ENCODE measurements at places on chromosomes 5 and 9.

GRCh38 chr9:98220911-98221310 lies 28.5 kb upstream of the CORO2A start:
- DNase-seq: no peak

- DNase-seq: no peak
These were observed 507.3 kb downstream of the ISL1 start for GRCh38 chr5:51890435-51891116.

- no peak for DNase-seq
These were observed 12.9 kb downstream of the TRAF2 start for GRCh38 chr9:136899196-136899595.

DNA sequence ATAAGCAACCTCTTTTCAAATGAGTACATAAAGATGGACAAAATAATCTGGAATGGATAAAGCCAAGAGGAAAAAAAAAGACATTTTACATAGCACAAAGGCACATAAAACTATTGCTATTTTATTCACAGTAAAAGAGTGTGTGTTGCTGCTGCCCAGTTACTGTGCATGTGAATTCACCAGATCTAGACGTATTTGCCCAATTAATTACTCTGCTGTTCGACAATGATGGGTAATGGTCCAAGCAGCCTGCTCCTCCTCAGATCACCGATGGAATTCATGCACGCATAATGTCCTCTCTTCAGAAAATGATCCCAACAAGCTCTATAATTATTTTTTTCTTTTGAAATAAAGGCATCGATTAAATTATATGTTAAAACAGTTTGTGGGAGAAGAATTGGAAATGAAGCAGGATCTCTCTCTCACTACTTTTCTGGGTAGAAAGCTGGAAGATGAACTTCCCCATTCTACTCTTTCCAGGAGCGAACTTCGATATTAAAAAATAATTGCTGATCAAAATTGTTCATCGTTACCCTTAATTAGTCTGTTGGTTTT lies 357.4 kb upstream of the CCNH start:
- DNase-seq: no peak

DNA sequence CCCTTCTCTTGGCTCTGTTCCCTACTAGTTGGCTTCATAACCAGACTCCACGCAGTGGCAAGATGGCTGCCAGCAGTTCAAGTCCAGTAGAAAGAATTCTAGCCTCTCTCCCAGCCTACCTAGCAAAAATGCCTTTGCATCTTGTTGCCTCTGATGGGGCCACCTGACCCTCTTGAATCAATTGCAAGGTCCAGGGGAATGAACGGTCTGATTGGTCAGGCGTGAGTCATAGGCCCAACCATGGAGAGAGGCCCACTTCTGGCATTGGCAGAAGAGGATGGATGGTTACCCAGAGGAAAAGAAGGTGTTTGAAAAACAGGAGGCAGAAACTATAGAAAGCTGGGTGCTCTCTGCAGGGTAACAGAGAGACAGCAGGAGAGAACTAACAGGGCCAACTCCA lies 622.6 kb downstream of the CCDC171 start:
- peak; percentile 89 for DNase-seq

DNA sequence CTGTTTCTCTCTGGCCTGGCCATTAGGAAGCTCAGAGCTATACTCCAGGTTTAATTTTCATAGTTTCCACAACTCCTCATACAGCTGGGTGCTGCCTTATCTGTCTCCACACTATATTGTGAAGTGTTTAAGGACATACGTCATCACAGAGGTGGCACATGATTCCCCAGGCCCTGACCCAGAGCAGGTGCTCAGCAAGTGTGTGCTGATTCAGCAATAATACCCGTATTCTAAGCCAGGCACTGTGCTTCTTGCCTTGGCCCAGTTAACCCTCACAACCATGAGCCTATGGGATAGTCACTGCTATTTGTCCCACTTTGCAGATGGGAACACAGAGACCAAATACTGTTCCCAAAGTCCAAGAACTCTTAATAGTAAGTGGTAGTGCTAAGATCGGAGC lies 93.5 kb upstream of the SMIM23 start:
- DNase-seq: no peak

GRCh38 chr9:123662057-123662776 lies 267.7 kb downstream of the DENND1A start:
- no peak for DNase-seq

DNA sequence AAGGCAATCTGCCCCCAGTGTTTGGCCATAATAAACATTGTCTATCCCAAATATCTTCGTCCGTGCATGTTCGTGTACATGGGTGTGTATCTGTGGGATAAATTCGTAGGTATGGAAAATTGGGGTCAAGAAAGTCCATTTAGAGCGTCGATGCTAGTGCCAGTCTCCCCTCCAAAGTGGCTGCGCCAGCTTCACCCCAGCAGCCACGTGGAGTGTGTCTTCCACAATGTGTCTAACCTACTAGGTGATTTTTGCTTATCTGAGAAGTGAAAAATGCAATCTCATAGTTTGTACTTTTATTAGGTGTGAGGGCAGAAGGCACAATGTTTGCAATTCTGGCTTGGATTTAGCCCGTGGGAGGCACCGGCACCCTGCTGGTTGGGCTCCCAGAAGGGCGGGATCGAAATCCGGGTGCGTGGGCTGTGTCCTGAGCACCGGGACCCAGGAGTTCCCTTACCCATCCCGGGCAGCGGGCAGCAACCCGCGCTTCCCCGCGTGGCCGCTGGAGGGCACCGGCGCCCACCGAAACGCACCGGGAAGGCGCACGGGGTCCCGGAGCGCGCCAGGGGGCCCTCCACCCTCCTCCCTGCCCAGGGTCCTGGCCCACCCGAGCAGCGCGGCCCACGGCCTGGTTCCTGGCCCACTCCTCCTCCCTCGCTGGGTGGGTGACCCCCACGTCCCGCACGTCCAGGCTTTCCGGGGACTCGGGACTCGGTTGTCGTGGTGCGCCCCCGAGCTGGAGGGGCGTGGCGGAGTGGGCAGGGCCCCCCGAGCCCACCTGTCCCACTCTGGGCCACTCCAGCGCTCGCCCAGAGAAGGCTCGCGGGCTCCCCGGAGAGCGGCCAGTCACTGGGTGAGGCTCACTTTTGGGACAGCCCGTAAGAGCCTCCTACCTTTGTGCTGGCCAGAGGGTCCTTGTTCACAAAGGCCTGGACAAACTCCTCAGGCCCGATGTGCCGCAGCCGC lies 55.4 kb upstream of the RNF130 start:
- DNase-seq: peak; percentile 70

- no peak for DNase-seq
These were observed 781.2 kb downstream of the MTRR start for GRCh38 chr5:8650186-8650585.

DNA sequence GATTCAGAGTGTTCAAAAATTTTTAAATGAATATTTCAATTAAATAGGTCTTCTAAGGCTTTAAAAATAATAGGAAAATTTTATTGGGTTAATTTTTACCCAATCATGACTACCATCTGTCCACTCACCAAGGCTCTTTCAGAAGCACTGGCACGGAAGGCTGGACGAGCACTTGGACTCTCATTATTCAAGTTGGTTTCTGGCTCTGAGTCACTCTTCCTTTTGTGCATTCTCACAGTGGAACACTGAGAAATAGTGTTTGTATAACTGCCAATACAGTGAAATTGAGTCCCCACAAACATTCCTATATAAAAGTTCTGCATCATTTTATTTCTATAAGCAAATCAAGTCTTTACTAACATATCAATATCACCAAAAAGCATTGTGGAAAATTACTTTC lies 1149.0 kb downstream of the EFNA5 start:
- peak; percentile 84 for DNase-seq

GRCh38 chr5:145347026-145347616 lies 488.0 kb downstream of the PRELID2 start:
- no peak for DNase-seq

GRCh38 chr9:13651969-13652663 lies 372.6 kb upstream of the MPDZ start:
- DNase-seq: no peak

GRCh38 chr9:126857261-126857960 lies 3.0 kb upstream of the ZBTB34 start:
- peak; percentile 56 for DNase-seq

- no peak for DNase-seq
These were observed 29.9 kb upstream of the NDFIP1 start for GRCh38 chr5:142078706-142079105.

DNA sequence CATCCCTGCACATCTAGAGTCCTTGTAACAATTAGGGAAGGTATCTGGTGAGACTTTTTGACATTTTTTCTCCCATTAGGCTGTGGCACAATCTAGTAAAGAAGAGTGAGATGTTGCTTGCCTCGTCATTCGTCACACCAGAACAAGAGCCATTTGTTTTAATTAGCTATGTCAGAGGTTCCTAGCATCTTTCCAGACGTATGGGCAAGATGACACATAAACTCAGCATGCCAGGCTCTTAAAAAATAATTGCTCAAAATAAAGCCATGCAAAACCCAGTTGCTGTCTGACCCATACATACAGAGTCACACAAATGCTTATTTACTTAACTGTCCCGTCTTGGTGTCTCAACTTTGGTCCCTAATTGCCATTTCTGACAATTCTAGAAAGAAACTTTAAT lies 125.9 kb downstream of the TRPM3 start:
- DNase-seq: no peak

GRCh38 chr5:148978370-148979082 lies 84.3 kb downstream of the SH3TC2 start:
- DNase-seq: no peak

- no peak for DNase-seq
These were observed 99.9 kb downstream of the TTC39B start for GRCh38 chr9:15206903-15207696.

DNA sequence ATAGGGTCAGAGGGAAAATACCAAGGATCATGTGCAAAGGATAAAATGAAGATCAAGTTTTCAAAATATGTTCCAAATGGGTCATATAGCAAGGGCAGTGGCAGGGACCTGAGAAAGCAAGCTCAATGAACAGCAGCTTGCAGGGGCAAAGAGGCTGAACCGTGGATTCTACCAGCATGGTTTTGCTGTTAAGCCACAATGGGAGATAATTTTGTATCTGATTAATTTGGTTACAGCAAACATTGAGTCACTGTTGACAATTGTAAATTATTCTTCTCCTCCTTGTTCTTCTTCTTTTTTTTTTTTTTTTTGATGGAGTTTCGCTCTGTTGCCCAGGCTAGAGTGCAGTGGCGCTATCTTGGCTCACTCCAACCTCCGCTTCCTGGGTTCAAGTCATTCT lies 18.4 kb upstream of the ERAP2 start:
- DNase-seq: no peak

DNA sequence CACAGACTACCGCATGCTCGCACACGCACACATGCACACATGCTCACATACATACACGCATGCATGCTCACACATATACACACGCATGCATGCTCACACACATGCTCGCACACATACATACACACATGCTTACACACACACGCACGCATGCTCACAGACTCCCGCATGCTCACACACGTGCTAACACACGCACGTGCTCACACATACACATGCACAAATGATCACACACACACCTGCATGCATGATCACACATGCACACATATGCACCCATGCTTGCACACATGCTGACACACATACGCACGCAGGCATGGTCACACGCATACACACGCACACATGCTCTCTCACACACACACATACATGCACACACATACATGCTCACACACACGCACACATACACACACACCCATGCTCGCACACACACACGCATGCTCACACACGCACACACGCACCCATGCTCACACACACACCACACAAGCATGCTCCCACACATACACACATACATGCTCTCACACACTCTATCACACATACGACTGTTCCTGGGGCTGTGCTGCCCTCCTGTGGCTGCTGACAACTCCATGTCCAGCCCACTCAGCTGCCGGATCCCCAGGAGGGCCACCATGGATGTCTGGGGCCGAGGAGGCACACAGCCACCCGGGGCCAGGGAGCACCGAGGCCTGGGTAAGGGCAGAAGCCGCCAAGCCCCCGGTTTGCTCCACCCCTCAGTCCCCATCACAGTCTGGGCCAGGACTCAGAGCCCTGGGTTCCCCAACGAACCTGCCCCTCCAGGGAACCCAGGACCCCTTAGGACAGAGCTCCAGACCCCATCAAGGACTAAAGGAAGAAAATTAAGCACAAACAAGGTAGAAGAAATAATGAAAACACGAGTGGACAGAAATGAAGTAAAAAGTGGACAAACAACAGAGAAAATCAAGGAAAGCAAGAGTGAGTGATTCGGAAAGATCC lies 31.4 kb upstream of the EGFL7 start:
- DNase-seq: peak; percentile 64

GRCh38 chr9:129242191-129242941 lies 64.3 kb upstream of the IER5L start:
- DNase-seq: no peak

Measured in MG63 (cell line).